ENCODE measurements at places on chromosomes 11 and 22. TPM values are rescaled to one million over a fixed set of nuclear protein-coding genes. Genes with fewer than 3 reads are reported as not detected.

GRCh38 chr11:108902027-108902469 is 237.2 kb downstream of the DDX10 start:
- no peak for DNase-seq

DNA sequence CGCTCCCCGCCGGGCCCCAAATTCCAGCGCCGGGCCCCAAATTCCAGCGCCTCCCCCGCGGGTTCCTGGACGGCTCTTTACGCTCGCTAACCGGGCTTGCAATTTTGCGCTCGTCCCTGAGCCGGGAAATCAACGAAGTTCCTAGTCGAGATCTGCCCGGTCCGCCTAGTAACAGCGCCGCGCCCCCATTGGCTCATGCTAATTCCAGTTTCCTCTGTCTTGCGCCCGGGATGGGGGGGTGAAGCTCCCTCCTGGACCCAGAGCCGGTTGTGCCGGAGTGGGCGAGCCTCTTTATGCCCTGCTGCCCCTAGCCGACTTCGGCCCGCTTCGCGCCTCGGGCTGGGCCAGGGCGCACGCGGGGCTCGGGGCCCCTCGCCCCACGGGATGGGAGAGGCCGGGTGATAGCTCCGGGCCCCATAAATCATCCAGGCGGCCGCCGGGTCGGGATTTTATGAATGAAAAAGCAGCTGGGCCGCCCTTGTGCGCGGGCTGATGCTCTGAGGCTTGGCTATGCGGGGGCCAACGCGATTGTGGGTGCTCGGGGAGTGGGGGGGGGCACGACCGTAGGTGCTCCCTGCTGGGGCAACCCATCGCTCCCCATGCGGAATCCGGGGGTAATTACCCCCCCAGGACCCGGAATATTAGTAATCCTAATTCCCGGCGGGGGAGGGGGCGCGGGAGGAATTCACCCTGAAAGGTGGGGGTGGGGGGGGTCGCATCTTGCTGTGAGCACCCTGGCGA is 1.8 kb upstream of the CCND1 start:
- DNase-seq: peak; percentile 93

- no peak for DNase-seq
Observed at GRCh38 chr11:83056204-83056603, 15.5 kb downstream of the RAB30 start.

DNA sequence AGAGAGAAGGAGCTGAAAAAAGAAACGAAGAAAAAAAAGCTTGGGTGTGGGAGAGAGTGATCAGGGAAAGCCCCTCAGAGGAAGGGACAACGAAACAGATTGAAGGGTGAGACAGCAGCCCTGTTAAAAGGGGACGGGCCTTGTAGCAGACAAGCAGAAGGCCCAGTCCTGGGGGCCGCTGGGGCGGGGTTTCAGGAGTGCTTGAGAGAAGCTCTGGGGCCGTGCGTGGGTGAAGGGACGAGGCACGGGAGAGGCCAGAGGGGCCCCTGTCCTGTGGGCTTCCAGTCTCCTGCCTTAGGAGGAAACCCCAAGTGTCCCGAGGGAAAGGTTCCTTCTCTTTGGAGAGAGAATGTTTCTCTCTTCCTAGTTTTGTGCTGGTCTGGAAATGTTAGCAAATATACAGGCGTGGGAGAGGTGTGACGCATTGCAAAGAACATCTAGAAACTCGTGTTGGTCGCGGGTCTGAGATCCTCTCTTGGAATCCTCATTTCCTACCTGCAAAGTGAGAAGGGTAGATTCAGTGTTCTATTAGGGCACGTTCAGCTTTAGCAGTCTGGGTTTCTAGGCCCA is 28.6 kb downstream of the ADAMTS15 start:
- DNase-seq: no peak

Gene LRRC56
- total RNA-seq: 0.40 TPM

Gene PAK1
- total RNA-seq: 15.6 TPM

Gene GAL
- not detected for total RNA-seq

Gene PDGFB
- total RNA-seq: 82.1 TPM

Gene BATF2
- 1.6 TPM for total RNA-seq

Gene KCNQ1OT1
- 0.51 TPM for total RNA-seq
